ENCODE measurements at places on chromosomes 1 and 21.

DNA sequence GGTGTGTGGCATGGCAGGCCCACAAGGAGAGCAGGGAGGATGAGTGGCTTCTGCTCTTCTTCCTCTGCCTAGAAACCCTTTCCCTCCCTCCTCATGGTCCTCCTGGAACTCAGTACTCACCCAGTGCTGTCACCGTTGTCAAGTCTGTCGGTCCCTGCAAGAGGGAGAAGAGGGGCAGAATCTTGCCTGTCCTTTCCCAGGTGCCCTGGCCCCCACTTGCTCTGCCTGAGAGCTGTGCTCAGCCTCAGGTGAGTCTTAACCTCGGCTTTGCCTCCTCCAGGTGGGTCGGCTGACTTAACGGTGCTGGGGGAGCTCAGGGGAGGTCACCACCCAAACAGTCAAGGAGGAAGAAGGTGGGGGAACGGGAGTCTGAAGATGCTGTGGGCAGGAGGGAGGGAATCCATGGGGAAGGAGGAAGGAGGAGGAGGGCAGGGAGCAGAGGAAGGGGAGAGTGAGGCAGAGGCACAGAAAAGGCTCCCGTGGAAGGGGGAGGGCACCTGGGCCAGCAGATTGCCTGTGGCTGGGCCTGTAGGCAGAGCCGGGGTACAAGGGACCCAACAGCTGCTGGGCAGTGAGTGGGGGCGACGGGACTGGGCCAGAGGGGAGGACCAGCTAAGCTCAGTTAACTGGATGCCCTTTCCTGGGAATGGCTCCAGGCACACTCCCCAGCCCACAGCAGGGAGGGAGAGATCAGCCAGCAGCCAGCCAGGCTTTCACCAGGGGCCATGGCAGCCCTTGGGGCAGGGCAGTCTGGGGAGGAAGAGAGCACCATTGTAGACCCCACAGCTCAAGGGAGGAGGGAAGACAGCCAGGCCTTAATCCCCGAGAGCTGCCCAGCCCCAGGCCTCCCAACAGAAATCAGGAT, 26.3 kb downstream of the CTNNBIP1 start:
- no peak for DNase-seq

GRCh38 chr1:197269053-197269452, 1.0 kb downstream of the CRB1 start:
- DNase-seq: no peak

DNA sequence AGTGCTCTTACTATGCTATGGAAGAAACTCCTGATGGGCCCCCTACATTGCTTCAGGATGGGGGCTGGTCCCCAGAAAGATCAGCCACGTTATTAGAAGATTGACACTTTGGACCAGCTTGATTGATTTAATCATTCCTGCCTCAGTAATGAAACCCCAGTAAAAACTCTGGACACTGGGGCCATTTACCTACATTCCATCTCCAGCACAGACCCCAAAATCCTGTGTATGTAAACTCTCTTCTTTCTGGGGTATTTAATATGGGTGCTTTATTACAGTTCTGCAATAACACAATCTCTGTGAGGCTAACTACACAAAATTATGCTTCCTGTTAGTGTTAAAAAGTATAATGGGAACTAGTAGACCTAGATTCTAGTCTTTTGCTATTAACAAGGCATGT, 96.6 kb downstream of the KCNK1 start:
- no peak for DNase-seq

DNA sequence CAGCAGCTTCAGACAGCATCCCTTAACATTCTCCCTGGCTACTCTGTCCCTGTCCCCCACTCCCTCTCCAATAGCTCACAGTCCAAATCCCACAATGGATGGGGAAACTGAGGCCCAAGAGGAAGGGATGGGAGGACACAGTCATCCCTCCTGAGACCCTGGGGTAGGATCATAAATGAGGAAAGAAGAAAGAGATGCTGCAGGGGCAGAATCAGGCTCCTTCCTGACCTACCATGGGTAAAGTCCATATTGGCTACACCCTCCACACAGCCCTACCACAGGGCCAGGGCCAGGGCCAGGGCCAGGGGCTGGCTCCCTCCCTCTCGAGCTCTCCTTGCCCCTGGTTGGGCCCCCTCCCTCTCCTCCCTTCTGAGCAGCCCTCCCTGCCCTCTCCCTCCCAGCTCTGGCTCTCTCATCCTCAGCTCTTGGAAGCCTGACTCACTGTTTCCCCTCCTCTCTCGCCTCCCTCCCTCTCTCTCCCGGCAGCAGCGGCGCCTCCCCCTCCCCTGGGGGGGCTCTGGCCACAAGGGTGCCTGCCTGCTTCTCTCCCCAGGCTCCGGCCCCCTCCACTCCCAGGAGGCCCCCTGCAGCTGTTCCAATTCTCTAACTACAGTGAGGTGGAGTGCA, 4.9 kb downstream of the AHDC1 start:
- DNase-seq: peak; percentile 21

DNA sequence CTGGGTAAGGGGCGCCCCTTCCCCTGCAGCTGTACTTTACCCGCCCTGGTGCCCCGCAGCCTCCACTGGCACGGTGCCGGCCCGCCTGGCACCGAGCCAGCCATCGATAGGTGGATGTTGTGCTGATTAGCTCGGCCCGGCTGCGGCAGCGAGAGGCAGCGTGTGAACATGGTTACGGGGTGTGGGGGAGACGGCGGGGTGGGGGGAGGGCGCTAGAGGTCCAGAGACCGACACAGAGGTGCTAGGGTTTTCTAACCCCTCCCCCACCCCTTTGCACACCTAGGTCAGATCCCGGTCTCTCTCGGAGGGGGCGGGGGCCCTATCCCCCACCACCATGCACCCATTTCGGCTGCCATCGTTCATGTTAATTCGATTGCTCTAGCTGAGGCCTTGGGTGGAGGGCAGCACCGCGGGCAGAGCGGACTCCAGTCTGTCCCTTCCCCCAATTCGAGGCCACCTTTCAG, 6.7 kb downstream of the EFNA4 start:
- DNase-seq: peak; percentile 38

GRCh38 chr1:18922319-18922726, 20.0 kb upstream of the ALDH4A1 start:
- DNase-seq: peak; percentile 71

Measured in hypothalamus (tissue), 51 donors.